ENCODE measurements at places on chromosomes 13 and 19.
A peak's percentile ranks its signal among the peaks of the same experiment; 100 is the strongest.

DNA sequence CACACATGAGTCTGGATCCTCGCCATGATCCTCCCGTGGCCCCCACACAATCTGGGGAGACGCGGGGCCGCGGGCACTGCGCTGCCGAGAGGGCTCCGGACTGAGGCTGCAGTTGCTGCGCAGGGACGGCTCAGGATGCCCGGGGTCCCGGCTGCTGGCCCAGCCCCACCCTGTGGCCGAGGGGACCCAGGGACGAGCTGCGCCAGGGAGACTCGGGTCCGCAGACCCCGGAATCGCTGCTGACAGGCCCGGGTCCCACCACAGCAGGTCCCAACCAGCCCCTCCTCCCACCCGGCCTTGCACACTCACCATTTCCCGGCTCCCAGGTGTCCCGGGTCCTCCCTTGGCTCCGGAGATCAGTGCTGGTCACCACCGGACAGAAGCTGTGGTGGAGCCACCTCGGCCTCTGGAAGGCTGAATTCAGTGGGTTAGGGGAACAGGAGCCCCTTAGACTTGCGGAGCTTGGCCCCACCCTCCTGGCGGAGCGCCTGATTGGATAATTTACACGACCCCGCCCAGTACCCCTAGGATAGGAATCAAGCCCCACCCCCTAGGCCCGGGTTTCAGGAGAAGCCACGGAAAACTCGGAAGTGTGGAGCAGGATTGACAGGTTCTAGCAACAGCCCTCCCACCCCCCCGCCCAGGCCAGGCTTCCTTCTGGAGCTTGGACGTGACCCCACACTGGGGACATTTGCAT, 57.4 kb downstream of the ZNF44 start:
- no peak for DNase-seq

DNA sequence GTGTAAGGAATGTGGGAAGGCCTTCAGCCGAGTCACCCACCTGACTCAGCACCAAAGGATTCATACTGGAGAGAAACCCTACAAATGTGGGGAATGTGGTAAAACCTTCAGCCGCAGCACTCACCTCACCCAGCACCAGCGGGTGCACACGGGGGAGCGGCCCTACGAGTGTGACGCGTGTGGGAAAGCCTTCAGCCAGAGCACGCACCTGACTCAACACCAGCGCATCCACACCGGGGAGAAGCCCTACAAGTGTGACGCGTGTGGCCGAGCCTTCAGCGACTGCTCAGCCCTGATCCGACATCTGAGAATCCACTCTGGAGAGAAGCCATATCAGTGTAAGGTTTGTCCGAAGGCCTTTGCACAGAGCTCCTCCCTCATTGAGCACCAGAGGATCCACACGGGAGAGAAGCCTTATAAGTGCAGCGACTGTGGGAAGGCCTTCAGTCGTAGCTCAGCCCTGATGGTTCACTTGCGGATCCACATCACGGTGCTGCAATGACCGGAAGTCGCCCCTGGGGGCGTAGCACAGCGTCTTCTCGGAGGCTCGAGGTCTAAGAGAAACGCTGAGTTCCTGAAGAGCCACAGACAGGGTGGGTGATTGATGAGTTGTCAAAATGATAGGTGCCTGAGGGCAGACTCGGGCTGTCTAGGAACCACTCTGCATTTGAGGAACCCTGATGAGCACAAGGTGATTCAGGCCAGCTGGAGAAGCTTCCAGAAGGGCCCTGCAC, 12.2 kb downstream of the ZSCAN22 start:
- no peak for DNase-seq

- no peak for DNase-seq
Observed at GRCh38 chr19:4390567-4391305, 9.6 kb downstream of the SH3GL1 start.

DNA sequence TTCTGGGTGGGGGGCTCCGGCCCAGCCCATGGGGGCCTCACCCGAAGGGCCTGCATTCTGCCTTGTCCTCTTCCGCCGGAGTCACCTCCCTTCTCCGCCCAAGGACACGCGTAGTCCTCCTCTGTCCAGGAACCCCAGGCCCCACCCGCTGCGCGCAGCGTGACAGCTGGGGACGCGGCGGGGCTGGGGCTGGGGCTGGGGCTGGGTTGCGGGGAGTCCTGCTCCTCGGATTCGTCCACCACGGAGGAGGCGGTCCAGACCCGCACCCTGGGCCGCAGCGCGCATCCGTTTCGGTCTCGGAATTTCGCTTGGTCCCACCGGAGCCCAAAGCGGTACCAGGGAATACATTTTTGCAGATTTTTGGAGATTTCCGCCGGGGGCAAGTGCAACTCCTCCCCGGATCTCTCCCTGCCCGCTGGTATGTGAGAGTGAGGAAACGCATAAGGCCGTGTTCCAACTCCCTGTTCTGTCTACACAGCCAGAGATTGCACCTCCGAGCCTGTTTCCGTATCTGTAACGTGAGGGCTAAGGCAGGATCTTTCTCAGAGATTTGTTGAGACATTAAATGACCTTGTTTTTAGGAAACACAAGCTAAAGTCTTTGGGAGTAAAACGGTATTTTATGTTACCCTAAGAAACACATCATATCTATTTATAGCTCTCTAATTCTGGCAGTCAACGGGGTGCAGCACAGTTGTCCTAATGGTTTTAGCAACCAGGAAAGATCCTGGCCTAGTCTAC, at the start of gene COX7A1:
TSS of gene COX7A1 (minus strand) at position 96 of the 740 bp plus-strand sequence. CDS start at position 56, 40 bp downstream.
- no peak for DNase-seq

- no peak for DNase-seq
Observed at GRCh38 chr13:101451641-101452040, 834 bp upstream of the ITGBL1 start.

DNA sequence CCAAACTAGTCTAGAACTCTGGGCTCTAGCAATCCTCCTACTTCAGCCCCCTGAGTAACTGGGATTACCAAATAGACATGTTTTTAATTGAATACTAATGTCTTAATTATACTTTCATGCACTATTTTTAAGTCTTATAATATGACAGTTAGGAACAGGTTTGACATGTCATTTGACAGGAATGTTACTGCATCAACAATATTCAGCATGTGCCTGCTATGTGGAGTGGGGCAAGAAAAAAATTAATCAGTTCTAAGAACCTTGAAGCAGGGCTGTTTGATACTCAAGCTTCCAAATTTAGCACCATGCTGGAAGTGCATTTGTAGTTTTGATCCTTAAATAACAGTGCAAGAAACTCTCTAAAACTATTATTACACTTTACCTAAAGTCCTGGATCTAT, 265.3 kb downstream of the MZT1 start:
- no peak for DNase-seq

GRCh38 chr13:77853703-77854102, 64.9 kb downstream of the EDNRB start:
- no peak for DNase-seq

- DNase-seq, result no peak
Observed at GRCh38 chr19:938233-938923, 12.5 kb downstream of the ARID3A start.

GRCh38 chr13:24016046-24016445, 118.7 kb upstream of the C1QTNF9B start:
- DNase-seq, result no peak

DNA sequence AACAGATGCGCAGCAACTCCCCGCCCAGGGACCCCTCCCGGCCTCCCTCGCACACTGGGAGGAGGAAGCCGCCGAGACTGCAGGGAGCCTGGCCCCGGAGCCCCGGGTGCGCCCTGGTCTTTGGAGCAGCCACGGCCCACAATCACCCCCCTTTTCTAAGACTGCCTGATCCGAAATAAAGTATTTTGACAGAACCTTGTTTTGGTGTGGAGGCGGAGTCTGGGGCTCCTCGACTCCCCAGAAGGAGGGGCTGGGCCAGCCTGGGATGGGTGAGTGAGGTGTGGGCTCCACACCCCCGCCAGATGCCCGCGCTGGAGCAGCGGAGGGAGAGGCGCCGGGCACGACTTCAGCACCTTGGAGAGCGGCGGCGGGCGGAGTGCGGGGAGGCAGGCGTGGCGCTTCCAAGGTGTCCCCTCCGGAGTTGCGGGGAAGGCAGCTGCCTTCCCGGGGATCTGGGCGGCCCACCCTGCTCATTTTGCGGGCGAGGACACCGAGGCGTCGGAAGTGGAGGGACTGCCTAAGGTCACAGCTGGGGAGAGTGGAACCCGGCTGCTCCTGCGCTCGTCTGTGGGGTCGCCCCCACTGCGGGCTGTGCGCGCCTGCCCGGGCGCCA, 9.4 kb downstream of the SIRT6 start:
- no peak for DNase-seq

DNA sequence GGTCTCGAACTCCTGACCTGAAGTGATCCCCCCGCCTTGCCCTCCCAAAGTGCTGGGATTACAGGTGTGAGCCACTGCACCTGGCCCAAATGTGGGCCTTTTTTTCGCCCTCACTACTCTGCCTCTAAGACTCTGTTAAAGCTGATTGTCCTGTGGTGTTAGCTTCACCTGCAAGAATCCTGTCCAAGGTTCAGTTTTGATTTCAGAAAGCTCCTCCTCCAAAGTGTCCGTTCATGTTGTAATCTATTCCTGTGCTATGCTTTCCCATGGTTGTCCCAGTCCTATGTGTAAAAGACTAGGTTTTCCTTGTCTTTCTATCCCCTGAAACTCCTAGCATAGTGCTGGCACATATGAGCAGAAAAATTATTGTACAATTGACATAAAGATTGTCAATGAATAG, 440.9 kb downstream of the KLF5 start:
- no peak for DNase-seq

DNA sequence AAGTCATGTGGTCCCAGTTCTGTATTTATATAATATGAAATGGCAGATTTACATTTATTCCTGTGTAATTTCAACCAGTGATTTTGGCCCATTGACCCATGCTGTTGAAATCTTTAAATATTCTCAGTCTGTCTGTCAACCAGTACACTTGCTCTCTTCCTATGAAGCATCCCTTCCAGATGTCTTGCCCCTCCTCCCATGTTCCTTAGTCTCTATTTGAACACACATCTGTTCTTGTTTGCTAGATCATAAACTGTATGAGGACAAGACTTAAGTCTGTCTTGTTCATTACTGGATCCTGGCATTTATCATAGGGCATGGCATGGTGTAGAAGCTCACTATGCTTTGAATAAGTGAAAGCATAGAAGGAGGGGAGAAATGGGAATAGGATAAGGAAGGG, 34.9 kb downstream of the STARD13 start:
- no peak for DNase-seq

GRCh38 chr19:41695745-41696144, 7.7 kb upstream of the CEACAM7 start:
- DNase-seq, result no peak

- DNase-seq, result no peak
Observed at GRCh38 chr13:20672772-20673171, 30.7 kb upstream of the IL17D start.

- DNase-seq, result no peak
Observed at GRCh38 chr13:73608157-73608516, 526.1 kb downstream of the KLF12 start.

DNA sequence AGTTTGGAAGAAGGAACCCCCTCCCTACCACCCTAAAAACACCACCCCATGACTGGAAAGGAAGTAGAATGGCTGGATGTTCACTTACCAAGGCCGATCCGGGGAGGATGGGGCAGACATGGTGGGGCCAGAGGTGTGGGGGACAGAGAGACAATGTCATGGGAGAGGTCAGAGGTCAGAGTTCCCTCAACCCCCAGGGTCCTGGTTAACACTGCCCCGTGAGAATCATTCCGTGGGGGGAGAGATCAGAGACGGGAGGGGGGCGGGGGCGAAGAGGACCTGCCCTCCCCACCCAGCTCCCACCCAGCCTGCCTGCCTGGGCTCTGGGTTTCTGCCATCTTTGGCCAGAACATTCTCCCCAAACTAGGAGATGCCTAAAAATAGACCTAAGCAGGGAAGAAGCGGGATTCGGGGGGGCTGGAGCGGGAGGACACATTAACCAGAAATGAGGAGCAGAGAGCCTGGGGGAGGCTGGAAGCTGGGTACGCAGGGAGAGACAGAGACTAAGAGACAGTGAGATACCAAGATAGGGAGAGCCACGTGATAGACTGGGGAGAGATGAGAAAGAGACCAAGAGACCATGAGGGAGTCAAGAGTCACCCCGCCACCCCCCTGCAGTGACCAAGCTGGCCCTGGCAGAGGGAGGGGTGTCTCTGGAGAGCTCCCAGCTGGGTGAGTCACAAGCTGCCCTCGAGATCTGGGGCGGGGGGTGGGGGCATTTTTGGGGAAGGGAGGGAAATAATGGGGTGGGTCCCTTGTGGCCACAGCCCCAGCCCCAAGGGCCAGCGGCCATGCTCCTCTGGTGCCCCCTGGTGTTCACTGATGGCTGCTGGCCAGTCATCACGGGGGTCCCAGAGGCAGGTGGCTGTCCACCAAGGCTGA, 6.1 kb upstream of the KANK2 start:
- peak; percentile 15 for DNase-seq

DNA sequence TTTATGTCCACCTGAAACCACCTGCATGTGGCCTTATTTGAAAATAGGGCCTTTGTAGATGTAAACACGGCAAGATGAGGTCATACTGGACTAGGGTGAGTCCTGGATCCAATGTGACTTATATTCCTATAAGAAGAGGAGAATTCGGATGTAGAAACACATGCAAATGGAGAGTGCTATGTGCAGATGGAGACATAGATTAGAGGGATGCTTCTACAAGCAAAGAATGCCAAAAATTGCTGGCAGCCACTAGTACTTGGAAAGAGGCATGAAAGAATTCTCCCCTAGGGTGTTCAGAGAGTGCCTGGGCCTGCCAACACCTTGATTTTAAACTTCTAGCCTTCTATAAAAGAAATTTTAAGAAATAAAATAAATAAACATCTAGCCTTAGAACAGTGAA, 226.1 kb downstream of the RFC3 start:
- no peak for DNase-seq

DNA sequence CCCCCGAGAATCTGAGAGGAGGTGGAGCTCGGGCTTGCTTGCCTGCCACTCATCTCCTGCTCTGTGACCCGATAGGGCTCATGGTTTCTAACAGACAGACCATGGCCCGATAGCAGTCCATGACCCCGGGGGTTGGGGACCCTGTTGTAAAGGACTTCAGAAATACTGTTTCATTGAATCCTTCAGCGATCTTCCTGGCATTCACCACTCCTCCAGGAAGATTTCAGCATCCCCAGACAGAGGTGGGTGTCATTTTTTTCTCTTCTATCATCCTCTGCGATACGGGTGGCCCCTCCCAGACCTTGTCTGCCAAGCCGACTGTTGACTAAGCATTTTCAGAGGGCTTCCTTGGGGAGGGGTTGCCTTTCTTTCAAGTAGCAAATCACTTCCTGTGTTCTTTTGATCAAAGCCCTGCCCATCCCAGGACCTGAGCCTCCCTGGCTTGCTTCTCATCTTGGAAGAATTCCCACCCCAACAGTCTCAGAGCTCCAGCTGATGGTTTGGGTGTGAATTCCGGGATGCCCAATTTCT, 1.7 kb downstream of the MYO1F start:
- DNase-seq, result no peak

DNA sequence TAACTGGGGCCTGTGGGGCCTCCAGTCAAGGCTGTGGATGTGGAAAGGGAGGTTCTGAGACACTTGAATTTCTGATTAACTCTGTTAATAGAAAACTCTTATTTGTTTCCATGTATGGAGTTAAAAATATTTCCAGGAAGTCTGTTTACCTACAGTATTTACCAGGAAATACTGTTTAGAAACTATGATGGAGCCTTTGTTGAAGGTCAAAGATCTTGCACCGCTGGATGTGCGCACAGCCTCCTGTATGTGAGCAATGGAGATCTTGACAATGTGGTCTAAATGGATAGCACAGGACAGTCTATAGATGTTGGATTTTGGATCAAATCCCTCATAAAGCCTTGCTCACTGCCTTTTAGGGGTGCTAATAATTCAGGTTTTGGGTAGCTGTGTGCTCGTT, 268.4 kb downstream of the DLEU7 start:
- no peak for DNase-seq

- no peak for DNase-seq
Observed at GRCh38 chr13:75038393-75039113, 443.4 kb downstream of the TBC1D4 start.
